ENCODE measurements at places on chromosomes 4 and X. TPM values are rescaled to one million over a fixed set of nuclear protein-coding genes. Genes with fewer than 3 reads are reported as not detected.

VCX3B gene
- not detected for total RNA-seq

DNAAF6 gene
- total RNA-seq, result not detected

MAOB gene
- 41.5 TPM for total RNA-seq

WNK3 gene
- 4.4 TPM for total RNA-seq

ATP1B4 gene
- total RNA-seq, result not detected

FOXR2 gene
- not detected for total RNA-seq

RPS6KA6 gene
- 3.7 TPM for total RNA-seq

CRMP1 gene
- 0.81 TPM for total RNA-seq

TLR10 gene
- 0.38 TPM for total RNA-seq

NWD2 gene
- 0.05 TPM for total RNA-seq

SERPINA7 gene
- total RNA-seq, result not detected

NAP1L2 gene
- 3.0 TPM for total RNA-seq

SLC2A9 gene
- total RNA-seq, result 8.4 TPM

CDKL2 gene
- 1.3 TPM for total RNA-seq

CENPVL2 gene
- not detected for total RNA-seq

CFAP99 gene
- total RNA-seq, result not detected

KCTD8 gene
- 1.4 TPM for total RNA-seq

HAND2 gene
- 3.5 TPM for total RNA-seq

SLIT2 gene
- total RNA-seq, result 29.6 TPM

CASP3 gene
- total RNA-seq, result 16.8 TPM

SMPX gene
- total RNA-seq, result not detected

PNMA3 gene
- 0.14 TPM for total RNA-seq

PABPC4L gene
- total RNA-seq, result 1.6 TPM
